ENCODE measurements at places on chromosomes 12 and 14.

- no peak for DNase-seq
Observed at GRCh38 chr12:108355069-108355468, 16.0 kb upstream of the CMKLR1 start.

DNA sequence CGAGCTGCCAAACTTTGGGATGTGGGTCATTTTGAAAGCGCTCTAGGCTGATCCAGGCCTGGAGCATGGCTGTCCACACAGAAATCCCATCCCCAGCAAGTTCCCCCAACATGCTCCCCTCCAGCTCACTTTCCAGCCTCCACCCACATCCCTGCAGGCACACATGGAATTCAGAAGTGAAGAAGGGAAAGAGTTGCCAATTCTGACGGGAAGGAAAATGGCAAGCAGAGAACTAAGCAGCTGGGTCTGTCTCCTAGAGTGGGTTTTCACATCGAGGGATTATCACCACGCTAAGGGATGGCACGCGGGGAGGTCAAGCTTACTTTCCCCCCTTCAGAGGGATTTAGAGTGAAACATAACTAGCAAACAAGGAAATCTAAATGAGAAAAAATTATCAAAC, 142.3 kb downstream of the RIMBP2 start:
- DNase-seq, result no peak

- no peak for DNase-seq
Observed at GRCh38 chr12:14400599-14400998, 35.1 kb downstream of the ATF7IP start.

- DNase-seq, result no peak
Observed at GRCh38 chr14:73472185-73473114, 14.1 kb upstream of the NUMB start.

DNA sequence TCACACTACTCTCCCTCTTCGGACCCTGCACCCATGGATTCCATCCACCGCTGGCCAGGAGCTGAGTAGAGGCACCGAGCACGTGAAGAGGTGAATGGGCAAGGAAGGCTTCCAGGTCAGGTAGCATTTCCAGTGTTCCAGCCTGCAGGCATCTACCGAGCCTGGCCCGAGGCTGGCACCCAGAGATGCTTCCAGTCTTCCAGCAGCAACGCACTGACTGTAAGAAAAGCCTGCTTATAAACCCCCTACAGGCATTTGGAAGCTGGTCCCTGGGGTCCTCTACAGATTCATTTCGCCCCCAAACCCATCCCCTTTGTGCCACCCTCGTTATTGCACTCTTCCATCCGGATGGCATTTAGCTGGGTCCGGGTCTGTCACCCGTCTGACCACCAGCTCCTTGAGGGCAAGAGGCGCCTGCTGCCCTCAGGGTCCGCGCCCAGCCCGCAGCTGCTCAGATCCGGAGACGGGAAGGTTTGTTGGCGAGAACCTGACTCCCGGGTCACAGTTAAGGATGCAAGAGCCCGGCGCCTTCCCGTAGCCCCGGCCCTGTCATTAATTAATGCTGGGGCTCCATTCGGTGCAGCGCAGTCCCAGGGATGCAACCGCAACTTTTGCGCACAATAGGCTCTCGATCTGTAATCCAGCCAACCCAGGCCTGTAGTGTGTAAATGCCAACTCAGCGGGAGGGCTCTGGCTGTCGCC, 614 bp upstream of the MARK3 start:
- DNase-seq, result no peak

DNA sequence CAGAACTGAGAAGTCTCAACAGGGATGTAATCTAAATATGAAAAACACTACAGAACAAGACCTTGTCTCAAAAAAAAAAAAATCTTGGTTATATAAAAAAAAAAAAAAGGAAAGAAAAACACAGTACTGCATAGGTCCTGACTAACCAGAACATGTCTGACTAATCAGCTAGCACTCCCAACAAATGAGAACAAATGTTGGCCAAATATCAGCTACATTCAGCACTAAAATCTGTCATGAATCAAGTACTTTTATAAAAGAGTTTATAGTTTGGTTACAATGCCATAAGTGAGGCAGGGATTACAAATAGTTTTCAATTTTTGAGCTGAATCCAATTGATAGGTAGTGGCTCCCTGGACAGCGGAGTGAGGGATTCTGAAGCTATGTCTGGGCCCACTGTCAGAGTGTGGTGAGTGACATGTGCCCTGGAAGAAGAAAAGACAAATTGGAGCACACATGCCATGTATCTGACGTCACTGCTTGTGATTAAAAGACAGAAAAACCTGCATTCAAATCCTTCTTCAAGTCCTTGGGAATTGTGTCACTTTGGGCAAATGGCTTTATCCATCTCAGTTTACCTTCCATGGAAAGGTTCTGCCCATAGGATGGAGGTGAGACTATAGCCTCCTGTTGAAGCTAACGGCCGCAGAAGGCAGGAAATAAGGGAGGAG, 5.6 kb upstream of the FAM234B start:
- no peak for DNase-seq

DNA sequence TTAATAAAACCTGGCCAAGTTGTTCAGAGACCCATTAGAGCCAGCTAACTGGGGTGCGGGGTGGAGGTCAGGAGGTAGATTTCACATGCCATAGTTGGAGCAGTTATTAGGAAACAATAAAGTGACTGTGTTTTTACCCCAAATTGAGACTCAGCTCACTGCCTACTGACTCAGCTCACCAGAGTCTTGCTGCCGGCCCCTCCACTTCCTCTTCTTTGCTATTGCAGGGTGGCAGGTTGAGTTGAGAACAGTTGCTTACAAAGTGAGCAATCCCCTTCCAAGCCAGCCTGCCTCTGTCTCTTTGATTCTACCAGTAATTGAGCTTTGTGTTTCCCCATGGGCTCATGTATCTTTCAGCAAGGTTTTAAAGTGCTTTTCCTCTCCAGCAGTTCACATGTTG, 12.9 kb downstream of the ST8SIA1 start:
- DNase-seq, result no peak

DNA sequence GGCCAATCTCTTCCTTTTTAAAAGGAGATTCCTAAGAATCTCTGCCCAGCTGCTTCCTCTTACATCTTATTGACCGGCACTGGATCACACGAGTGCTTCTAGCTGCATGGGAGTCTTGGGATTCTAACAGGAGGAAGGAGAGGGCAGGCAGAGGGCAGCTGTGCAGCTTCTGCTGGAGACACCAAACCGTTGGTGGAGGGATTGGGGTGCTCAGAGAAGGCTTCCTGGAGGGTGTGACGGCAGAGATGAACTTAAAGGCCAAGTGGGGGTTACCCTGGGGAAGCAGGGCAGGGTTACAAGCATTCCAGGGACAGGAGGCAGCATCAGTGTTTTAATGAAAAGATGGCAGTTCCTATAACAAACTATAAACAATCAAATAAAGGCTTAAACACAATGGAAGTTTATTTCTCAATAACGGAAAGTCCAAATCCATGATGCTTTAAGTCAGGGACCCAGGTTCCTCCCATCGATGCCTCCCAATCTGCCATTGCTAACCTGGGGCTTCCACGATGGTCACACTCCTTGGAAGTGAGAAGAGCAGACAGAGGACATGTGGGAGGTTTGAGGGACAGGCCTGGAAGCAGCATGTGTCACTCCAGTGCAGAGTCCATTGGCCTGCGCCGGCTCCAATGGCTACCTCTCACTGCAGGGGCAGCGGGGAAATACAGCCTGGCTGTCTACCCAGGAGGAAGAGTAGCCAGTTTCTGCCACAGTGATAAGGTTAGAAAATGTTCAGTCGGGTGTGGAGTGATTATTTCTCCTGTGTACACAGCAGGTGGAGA, 53.1 kb upstream of the DDX11 start:
- no peak for DNase-seq

GRCh38 chr14:30971586-30971985, 53.9 kb upstream of the AP4S1 start:
- no peak for DNase-seq

- DNase-seq, result no peak
Observed at GRCh38 chr14:24185026-24185425, 3.6 kb downstream of the IPO4 start.

DNA sequence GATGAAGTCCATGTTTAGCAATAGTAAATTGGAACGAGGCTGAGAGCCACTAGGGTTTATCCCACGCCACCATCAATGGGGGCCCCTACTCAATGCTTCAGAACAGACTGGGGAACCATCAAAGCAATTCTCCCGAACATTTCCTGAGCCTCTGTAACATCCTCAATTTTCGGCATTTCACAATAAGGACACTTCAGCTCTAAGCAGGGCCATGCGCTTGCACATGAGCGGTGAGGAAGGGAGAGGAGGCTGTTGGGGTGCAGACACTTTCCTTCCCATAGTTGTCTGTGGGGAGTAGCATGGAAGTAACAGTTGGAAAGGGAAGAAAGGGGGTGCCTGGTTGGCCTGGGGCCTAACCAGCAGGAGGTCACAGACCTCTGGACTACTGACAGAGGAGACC, 129.9 kb upstream of the PRMT8 start:
- no peak for DNase-seq

- DNase-seq, result no peak
Observed at GRCh38 chr14:23640524-23641141, 4.5 kb downstream of the DHRS2 start.

DNA sequence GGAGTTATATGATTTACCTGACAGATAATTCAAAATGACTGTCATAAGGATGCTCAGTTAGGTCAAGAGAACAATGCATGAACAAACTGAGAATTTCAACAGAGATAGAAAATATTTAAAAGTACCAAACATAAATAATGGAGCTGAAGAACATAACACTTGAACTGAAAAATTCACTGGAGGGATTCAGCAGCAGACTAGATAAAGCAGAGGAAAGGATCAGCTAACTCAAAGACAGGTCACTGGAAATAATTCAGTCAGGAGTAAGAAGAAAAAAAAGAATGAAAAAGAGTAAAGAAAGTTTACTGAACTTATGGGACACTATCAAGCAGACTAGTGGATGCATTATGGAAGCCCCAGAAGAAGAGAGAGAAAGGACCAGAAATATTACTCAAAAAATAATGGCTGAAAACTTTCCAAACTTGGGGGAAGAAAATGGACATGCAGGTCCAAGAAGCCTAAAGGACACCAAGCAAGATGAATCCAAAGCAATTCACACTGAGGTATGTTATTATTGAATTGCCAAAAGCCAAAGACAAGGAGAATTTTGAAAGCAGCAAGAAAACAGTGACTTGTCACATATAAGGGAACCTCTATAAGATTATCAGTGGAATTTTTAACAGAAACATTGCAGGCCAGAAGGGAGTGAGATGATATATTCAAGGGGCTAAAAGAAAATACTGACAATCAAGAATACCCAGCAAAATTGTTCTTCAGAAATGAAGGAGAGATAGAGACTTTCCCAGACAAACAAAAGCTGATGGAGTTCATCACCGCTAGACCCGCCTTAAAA, 78.7 kb downstream of the GCH1 start:
- no peak for DNase-seq

GRCh38 chr12:119208626-119209061, 29.9 kb downstream of the HSPB8 start:
- DNase-seq, result no peak
